Suppressor macrophage (primary cell): ENCODE measurements at places on chromosomes 12 and 14.

GRCh38 chr12:14317362-14318146, 47.9 kb upstream of the ATF7IP start:
- DNase-seq = no peak

GRCh38 chr12:6038160-6038559, 86.3 kb downstream of the VWF start:
- peak; percentile 91 for DNase-seq

DNA sequence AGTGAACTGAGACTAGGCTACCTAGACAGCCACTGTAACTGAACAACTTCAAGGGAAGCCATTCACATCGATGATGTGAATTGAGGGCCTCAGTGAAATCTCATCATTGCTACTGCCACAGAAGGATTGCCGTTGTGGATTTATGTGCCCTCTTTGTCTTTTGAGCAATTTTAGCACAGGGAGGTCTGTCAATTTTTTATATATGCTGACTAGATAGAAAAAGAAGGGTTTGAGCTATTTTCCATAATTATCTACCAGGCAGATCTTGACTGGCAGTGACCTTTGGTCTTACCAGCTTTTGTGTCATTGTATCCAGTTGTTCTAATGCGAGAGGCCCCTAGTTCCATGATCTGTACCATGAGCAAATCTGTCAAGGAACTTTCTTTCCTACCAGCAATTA, 179.4 kb downstream of the ERC1 start:
- DNase-seq = no peak

DNA sequence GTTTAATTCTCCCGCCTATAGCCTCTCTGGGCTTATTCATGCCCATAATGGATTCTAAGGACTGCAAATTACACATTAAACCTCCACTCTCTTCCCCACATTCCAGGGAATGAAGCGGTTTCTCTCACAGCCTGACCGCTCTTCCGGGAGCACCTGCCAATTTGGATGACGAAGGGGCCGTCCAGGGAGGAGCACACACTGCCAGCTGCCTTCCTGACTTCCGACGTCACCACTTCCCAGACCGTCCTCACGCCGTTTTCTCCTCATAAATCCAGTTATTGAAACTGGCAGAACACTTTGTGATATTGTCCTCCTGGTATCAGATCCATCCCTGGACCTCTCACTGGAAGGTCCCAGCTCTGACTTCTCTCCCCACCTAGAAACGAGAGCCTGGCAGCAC, 87.6 kb downstream of the GCH1 start:
- DNase-seq = no peak

- DNase-seq = peak; percentile 72
Observed at GRCh38 chr14:103526247-103526913, 2.6 kb upstream of the TRMT61A start.

GRCh38 chr12:2435511-2435910, 359.3 kb upstream of the FKBP4 start:
- no peak for DNase-seq

DNA sequence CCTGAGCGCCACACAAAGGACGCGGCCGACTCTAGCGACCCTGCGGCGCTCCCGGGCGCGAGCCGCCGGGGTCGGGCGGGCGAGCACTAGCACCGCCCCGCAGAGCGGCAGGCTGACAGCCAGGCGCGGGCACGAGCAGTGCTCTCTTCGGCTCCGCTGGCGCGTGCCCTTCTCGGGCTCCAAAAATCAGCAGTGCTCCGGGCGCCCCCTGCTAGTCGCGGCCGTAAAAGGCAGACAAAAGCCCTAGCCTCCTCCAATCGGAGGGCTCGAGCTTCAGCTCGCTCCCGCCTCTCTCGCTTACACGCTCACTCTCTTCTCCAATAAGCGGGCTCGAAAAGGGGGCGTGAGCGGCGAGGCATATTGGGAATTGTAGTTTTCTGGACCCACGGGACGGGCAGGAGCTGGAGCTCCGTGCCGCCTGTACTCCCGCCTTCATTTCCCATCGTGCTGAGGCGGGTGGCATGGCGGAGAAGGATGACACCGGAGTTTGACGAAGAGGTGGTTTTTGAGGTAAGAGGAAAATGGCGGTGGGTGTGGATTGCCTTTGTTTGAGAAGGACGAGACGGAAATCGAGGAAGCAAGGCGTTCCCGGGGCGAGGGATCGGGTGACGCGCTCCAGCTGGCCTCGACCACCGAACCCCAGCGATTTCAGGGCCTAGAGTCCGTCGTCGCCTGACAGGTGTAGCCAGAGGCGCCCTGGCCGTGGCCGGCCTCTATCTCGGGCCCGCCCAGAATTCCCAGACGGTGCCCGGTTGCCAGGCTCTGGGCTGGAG, at the start of the genes FGD6 and VEZT:
TSS of gene FGD6 (minus strand) at position 91 of the 773 bp plus-strand sequence. CDS start 227 bp downstream, outside the sequence.
TSS of gene VEZT (plus strand) at position 431 of the 773 bp plus-strand sequence. CDS start at position 475, 44 bp downstream.
- peak; percentile 99 for DNase-seq

- no peak for DNase-seq
Observed at GRCh38 chr12:87303396-87304012, 725.7 kb downstream of the C12orf50 start.

DNA sequence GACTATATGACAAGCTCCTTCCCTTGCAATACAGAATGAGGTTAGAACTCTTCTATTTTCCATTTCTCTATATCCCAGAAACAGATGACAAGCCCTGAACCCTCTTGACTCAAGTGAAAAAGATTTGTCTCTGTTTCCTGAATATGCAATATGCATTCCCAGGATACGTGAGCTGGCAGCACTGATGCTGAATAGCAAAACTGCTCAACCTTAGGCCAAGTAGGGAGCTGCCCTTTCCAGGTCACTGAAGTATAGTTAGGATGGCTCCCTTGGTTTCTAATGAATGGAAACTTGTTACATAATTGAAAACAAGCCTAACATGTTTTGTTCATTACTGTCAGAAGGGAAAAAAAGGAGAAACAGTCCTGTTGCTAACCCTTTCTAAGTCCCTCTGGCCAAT, 47.9 kb upstream of the PLEKHG7 start:
- DNase-seq = no peak

DNA sequence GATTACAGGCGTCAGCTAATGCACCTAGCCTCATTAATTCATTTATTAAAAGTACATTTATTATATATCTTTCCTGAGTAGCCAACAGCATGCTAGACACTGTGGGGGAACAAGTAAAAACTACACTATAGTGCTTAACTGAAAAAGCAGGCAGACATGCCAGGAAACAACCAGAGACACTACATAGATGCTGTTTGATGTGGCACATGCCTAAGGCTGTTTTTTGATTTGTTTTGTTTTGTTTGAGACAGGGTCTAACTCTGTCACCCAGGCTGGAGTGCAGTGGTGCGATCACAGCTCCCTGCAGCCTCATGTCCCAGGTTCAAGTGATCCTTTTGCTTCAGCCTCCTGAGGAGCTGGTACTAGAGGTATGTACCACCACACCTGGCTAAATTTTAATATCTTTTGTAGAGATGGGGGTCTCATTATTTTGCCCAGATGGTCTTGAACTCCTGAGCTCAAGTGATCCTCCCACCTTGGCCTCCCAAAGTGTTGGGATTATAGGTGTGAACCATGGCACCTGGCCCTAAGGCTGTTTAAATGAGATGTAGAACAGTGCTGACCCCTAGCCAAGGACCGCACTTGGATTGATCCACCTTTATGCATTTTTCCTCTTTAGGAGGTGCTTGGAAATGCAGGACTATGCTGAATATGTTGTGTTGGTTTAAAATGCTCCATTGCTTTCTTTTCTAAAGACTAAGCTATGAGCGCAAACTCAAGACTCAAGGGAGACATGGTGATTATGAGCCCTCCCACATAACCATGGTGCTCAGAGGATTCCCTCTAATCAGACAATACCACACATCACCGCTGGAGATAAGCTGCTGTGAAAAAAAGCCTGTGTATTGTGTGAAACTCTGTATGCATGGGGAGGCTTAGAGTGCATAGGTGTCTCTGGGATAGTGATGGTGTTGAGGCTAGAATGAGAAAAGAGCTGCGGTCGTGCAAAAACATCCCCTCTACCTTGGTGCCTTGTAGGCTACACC, 10.5 kb upstream of the C14orf93 start:
- DNase-seq = no peak

DNA sequence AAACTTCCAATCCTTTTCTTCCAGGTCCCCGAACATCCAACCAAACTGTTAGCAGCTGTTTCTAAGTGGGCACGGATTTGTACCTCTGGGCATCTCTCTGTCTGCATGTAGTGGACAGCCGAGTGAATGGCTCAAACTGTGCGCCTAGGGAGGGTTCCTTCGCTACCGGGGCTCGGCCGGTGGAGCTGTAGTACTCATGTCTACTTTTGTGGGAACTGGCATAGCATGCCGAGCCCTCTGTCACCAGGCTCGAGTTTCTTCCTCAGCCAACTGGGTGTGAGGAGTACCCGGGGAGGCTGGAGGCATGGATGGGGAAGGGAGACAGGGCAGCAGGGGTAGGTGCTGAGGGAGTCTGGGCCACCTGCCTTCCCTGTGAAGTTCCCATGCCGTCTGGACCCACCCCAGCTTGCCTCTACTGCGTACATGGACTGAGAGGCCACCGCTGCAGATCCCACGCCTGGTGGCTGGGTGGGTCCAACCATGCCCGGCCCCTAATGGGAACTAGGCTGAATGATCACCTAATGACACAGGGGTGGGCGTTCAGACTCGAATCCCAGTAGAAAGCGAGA, 23.0 kb downstream of the TNFAIP2 start:
- DNase-seq = no peak

DNA sequence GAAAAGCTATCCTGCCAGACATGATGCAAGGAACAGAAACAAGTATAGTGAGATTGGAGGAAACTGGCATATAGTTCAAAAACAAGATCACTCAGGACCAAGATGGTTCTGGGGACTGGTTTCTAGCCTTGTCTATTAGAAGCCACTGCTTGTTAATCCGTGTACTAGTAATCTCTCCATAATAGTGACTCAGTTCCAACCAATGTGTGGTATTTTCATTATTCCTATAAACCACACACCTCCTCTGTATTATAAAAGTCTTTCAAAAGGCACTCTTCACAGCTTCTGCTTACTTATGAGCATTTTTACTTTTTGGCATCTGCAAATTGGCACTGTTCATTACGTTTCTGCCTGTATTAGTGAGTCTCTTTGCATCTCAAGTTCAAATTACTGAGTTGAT, 140.3 kb downstream of the SLC6A15 start:
- DNase-seq = no peak

DNA sequence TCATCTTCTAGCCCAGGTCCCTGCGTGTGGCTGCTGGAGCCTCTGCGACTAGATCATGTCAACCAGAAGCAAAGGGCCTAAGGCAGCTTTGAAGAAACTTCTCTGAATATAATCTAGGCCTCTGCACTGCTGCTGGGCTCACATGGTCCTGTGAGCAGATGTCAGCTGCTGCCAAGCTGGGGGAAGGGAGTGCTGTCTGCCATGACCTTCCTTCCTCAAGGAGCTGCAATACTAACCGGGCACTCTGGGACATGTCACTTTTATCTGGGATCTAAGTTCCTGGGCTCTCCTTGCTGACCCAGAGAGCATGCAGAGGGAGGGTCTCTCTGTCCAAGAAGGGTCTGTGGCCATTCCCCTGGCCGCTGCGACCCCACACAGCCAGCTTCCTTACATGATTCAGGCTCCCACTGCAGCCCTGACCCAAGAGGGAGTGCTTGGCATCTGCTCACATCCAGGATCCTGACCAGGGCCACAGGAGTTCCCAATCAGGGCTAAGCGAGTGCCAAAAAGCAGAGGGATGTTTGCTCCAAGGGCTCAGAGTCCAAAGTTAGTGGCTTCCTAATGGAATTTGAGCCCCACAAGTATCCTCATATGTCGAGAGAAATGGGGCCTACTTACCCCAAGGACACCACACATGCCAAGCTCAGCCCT, 74.0 kb downstream of the PLEKHG3 start:
- no peak for DNase-seq

- peak; percentile 2 for DNase-seq
Observed at GRCh38 chr12:84508851-84509260, 403.7 kb downstream of the SLC6A15 start.

- DNase-seq = no peak
Observed at GRCh38 chr14:74658535-74659131, 46.6 kb upstream of the LTBP2 start.

DNA sequence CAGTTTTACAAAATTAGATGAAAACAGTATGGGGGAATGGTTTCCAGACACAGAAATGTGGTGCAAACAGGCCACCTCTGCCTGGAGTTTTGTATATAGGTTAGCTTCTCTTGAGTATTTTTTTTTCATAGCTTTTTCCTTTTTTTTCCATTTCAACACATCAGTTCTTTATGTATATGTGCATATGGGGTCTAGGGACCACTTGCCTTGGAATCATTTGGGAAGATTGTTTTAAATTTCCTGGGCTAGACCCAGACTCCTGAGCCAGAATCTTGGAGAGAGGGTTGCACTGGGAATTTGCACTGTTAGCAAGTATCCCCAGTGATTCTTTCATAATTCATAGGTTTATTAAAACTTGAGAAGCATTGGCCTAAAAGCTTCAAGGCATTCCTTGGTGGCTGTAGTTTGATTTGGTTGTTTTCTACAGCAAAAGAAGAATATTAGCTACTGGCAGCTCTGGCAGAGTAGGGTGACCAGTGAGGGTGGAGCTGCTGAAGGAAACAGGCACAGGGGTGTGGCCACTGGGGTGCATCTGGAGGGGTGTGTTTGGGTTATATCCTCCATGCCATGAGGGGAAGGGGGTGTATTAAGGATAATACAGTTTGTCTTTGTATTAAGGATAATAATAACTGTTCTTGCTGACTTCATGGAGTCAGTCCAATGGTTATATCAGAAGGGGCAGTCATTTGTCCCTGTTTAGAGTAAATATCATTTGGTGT, 22.8 kb downstream of the PPP1R36 start:
- DNase-seq = no peak

- DNase-seq = peak; percentile 93
Observed at GRCh38 chr12:6200256-6201212, at the start of gene CD9. Gene CD9, plus strand, starts transcription at chr12:6200400. Its CDS starts 100 bp downstream, at chr12:6200500.

DNA sequence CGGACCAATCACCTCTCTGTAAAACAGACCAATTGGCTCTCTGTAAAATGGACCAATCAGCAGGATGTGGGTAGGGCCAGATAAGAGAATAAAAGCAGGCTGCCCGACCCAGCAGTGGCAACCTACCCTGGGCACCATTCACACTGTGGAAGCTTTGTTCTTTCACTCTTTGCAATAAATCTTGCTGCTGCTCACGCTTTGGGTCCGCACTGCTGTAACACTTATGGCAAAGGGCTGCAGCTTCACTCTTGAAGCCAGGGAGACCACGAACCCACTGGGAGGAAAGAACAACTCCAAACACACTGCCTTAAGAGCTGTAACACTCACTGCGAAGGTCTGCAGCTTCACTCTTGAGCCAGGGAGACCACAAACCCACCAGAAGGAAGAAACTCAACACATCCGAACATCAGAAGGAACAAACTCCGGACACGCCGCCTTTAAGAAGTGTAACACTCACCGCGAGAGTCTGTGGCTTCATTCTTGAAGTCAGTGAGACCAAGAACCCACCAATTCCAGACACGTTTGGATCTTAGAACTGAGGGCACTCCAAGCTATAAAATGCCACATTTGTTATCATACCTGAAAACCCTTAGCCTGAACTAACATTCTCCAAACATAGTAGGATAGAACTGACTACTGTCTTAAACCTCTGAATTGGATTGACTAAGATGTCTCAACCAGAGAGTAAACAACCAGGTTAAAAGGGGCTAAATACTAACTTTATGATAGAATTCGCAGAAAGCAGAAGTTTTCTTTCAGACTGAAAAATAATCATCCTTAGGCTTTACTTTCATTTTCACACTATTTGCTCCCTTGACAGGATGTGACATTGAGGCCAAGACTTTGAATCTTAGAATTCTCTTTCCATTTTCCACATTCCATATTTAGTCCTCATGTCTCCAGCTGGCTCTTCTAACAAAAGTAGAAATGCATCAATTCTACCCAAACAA, 33.6 kb downstream of the CDKL1 start:
- no peak for DNase-seq
